Substantia nigra (tissue), 51 donors: ENCODE measurements at places on chromosomes 2 and 18.

- peak; percentile 72 for DNase-seq
Measured at GRCh38 chr2:152468899-152469692, 134.1 kb downstream of the FMNL2 start.

- no peak for DNase-seq
Measured at GRCh38 chr2:9307535-9307934, 100.9 kb downstream of the ASAP2 start.

GRCh38 chr2:182166841-182167240 lies 181.2 kb downstream of the PPP1R1C start:
- no peak for DNase-seq

DNA sequence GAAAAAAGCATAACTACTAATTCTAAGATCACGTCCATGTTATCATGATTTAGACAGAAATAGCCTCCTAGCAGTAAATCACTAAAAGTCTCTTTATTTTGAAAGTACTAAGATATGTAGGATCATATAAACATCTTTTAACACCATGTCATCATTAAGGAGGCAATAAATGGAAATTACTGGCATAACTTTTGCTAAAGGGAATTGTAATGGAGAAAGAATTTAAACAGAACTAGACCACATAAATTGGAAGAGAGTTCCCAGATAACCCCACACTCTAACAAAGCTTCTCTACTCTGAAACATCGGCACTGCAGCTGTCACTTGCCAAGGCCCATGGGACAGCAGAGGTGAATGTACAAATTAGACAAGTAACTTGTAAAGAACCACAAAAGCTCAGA lies 29.5 kb downstream of the STK39 start:
- DNase-seq: no peak

DNA sequence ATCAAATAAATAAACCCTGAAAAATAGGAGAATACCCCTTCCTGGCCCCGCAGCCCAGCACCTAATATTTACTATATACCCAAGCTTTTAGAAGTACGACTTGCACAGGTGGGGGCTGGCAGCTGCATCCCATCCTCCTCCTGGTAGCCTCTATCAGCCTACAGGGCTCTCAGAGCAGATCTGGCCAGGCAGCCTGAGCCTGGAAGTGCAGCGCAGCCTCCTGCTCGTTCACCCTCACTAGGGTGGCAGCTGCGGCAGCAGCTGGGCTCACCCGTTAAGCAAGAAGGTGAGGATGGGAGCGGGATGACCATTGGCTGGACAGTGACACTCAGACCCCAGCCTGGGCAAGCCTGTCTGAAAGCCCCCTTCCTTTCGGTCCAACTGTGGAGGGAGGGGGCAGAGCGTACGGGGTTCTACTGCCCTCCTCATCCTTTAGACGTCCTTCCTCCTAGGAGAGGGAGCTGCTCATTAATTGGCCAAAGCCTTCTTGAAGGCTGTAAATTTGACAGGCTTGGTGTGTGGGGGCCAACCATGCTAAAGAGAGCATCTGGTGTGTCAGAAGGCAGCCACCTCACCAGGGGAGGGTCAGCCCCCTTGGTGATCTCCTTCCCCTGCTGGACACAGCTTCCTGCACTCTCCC lies 23.3 kb downstream of the MPHOSPH10 start:
- DNase-seq: no peak

- no peak for DNase-seq
Measured at GRCh38 chr2:75403991-75404428, 156.7 kb downstream of the EVA1A start.

DNA sequence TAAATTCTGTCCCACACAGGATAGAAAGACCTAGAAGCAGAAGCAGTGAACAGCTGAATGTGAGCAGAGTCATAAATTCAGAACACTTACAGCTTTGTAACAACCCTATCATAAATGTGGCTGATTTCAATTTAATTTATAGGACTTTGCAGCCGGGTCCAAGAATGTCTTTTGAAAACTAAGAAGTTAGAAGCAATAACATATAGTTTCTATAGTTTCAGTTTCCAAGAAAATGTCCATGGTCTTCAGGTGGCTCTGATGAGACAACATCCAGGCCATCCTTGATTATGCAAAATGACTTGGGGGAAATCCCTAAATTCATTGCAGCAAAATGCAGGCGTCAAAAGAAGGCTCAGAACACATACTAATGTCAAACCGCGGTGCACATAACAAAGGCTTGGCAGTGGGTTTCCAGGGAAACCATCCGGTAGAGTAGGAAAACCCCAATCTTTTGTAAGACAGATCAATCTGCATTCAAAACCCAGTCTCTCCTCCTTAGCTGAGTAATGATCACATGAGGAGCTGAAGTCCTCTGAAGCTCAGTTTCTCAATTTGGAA lies 442.2 kb upstream of the ID2 start:
- no peak for DNase-seq

DNA sequence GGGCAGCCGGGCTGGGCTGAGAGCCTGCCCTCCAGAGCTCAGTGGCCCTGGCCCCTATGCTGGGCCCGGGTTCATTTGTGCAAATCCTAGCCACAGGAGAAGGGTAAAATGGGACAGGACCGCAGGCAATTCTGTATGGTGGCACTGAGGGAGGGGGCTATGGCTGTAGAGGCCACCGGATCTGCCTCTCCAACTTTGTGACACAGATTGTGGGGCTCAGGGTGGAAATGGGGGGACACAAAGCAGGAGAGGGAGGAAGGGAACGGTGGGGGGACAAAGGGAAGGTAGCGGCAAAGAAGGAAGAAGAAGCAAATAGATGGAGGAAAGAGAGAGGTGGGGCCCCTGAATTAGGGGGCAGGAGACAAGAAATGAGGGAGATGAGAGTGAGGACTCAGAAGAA lies 201.1 kb downstream of the SMAD2 start:
- no peak for DNase-seq

GRCh38 chr2:121562269-121563176 lies 31.8 kb downstream of the RNU4ATAC start:
- DNase-seq: no peak

DNA sequence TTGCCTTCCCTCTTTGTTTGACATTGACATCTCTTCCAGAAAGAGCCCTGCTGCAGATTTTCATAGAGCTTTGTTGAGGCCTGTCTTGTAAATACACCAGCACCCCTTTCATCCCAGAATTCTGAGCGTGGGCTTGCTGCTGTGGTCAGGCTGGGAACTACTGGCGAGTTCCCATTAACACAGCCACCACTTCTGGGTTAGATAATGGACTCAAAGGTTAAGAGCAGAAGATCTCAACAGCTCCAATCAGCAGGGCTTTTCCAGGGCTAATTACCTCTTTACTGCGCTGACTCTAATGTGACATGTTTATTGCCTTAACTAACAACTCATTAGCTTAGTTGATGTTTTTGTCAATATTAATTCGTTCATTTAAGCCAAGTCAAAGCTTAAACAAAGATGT lies 235.9 kb upstream of the BOD1L2 start:
- DNase-seq: no peak

DNA sequence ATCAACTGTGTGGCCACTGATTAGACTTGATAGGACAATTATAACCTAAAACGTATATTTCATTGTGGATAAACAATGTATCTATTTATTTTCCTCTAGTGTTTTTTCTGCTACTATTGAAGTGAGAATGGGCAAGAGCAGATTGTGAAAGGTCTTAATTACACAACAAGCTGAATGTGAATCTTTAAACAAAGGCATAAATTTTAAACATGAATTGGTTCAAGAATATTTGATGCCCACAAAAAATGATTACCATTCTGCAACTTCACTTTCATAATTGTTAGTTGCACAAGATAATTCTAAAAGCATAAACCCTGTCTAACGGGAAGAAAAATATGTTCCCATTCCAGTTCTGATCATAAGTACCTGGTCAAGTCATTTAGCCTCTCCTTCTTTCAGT lies 285.6 kb downstream of the GULP1 start:
- DNase-seq: no peak

GRCh38 chr2:71787476-71788185 lies 334.3 kb downstream of the DYSF start:
- DNase-seq: no peak

- DNase-seq: no peak
Measured at GRCh38 chr2:13669607-13670006, 952.9 kb downstream of the TRIB2 start.

- peak; percentile 34 for DNase-seq
Measured at GRCh38 chr2:96138179-96139145, at the start of gene ASTL. ASTL (minus strand) TSS chr2:96138502; CDS start chr2:96138436, 66 bp downstream.

DNA sequence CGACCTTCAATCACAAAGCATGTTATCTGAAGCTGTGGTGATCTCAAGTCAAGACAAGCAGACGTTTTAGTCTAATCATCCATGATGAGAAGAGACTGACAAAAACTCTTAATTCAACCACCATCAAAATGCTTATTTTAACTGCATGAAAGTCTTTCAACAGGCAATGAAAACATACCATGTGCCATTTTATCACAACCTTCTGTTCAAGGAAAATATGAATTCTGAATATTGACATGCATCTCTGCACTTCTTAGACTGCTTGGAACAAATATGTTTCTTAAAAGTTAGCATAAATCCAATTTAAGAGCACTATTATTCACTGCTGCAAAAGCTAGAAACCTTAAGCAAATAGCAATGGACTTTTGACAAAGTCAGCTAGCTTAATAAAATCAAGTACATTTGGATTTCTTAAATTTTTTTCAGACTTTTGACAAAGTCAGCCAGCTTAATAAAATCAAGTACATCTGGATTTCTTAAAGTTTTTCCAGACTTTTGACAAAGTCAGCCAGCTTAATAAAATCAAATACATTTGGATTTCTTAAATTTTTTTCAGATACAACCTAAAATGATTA lies 70.9 kb downstream of the OLA1 start:
- no peak for DNase-seq

- no peak for DNase-seq
Measured at GRCh38 chr2:9809064-9809356, 34.3 kb upstream of the TAF1B start.

DNA sequence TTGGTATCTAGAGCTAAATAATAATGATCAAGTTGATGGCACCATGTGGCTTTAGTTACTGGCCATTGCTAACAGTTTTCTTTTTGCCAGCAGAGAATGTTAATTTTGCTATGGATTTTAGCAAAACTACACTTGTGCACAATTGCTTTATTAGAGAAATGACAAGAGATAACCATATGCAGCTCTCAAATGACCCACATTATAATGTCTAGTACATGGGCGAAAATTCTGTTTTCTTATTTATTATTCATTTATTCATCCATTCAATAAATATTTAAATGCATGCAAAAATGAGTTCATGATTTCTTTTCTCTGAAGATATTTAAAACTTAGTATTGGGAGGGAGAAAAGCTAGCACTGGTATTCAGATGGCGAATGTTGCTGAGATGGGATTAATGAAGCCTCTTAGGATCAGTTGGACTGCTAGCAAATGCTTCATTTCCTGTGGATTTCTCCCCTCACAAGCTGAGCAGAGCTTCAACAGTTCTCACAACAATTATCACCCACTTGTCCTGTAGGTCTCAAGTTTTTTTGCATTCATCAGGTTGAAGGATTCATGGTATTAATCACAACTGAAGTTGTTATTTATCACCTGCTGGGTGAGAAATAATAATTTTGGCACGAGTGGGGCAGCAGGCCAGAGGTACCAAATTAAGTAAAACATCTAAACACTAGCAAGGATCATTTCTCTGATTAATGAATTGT lies 95.2 kb downstream of the MTX2 start:
- no peak for DNase-seq

DNA sequence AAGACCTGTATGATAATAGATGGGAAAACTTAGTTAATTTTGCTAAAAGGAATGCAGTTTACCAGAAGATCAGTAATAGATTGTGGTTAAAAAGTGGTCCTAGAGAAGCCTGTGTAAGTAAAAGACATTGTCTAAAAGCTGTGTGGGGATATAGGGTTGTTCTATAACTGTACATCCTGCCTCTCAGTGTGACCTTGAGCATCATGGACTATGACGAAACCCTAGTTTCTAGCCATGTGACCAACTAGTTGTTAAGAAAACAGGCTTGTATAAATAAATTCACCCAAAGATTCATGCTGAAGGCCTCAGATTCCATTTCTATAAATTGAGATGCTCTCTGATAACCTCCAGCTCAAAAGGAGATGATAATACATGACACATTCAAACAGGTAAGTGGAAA lies 160.7 kb downstream of the IKZF2 start:
- no peak for DNase-seq

GRCh38 chr18:47912343-47912742 lies 18.1 kb downstream of the SMAD2 start:
- DNase-seq: no peak

DNA sequence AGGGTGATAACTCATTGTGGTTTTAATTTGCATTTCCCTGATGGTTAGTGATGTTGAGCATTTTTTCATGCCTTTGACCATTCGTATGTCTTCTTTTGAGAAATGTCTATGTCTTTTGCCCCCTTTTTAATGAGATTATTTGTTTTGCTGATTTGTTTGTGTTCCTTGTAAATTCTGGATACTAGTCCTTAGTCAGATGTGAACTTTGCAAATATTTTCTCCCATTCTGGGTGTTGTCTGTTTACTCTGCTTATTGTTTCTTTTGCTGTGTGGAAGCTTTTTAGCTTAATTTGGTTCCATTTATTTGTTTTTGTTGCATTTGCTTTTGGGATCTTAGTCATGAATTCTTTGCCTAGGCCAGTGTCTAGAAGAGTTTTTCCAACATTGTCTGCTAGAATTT lies 192.0 kb downstream of the PARD3B start:
- no peak for DNase-seq

DNA sequence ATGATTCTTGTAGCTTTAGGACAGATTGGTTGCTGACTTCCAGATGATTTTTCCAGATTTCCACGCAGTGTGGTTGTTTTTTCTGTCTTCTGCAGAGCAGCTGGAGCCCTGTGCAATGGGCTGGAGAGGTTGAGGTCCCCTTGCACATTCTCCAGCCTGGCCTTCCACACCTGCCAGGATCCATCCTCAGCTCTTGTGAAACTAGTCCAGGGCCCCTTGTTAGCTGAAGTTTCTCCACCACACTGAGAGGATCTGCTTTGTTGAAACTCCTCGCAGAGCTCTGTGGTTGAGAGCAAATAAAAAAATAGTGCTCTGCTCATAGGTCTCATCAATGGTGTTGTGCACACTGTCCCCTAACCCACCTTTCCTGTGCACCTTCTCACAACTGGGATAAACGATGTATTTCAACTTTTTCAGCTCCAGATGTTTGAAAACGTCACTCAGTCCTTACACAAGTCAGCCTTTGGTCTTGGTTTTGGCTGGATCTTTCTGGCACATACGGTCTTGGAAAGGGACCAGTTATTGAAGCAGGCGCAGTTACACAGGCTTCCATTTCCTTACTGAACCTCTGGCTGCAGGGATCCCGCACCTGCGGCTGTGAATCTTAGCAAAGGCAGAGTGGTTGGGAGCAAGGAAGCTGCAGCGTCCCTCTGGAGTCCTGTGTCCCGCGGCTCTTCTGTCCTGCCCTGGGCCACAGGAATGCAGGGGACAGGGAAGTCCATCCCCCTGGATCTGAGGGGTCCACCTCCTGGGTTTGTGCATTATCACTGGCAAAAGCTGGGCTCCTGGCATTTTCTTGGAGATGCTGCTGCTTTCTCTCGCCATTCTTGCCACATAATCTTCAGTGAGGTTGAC lies 272.0 kb upstream of the DSEL start:
- no peak for DNase-seq

GRCh38 chr18:78979056-78979729 lies 425 bp upstream of the SALL3 start:
- DNase-seq: peak; percentile 62

GRCh38 chr18:76479351-76480238 lies 15.4 kb downstream of the ZNF516 start:
- DNase-seq: no peak
